ENCODE measurements at places on chromosomes 6 and 20.
A peak's percentile ranks its signal among the peaks of the same experiment; 100 is the strongest.

DNA sequence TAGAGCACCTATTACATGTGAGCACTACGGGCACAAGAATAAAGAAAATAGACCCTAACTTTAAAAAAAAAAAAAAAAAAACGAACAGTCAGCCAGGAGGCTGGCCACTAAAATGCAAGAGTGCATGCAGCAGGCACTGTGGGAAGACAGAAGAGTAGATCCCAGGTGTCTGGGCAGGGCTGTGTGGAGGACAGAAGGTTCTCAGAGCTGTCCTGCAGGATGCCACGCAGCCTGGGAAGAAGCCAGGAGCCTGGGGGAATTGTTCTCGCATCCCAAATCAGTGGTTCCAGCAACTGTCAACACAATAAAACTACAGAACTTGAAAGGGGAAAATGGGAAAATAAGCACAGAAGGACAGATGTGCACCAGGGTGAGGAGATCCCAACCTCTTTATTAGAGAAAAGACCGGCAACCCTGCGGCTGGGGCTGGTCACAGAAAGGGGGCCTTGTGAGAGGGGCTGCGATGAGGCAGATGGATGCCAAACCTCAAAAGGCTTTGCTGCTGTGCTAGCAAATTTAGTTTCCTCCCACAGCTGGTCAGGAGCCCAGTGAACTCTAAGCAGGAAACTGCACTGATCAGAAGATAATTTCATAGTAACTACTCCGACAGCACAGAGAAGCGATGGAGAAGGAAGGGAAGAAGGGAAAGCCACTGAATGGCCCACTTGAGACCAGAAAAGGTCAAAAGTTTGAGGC is 30.9 kb downstream of the MAP3K5 start:
- DNase-seq: no peak

- no peak for DNase-seq
These were observed 75.0 kb downstream of the BCKDHB start for GRCh38 chr6:80181352-80182081.

GRCh38 chr6:69796073-69796641 is 653 bp downstream of the LMBRD1 start:
- peak; percentile 86 for DNase-seq

DNA sequence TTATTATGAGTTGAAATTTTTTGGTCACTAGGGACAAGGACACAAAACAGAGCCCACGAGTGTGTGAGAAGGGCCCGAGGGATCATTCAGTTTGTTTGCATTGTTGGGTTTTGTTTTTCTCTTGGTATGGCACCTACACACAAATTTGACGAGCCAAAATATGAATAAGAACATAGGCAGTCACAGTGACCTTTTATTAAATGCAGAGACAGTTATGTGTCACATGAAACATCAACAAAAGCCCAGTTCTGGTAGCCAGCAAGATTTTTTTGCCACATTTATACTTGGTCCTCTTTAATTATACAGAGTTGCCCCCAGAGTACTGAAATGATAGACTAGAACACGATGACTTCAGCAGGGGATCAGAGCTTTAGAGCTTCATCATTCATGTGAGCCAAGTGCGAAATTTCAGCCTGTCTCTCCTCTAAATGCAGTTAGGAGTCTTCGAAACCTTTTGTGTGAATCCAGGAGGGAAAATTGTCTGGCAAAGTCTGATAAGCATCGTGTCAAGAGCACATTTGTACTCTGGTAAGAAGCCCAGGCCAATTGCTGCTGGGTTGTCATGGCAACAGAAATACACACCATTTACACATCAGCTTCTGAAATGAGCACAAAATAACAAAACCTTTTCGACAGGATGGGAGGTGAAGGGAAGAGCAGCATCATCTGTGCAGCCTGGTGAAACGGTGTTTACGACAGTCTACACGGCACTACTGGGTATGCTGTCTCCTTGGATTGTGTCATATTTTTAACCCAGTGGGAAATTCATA is 79.2 kb upstream of the RIPOR2 start:
- peak; percentile 51 for DNase-seq

DNA sequence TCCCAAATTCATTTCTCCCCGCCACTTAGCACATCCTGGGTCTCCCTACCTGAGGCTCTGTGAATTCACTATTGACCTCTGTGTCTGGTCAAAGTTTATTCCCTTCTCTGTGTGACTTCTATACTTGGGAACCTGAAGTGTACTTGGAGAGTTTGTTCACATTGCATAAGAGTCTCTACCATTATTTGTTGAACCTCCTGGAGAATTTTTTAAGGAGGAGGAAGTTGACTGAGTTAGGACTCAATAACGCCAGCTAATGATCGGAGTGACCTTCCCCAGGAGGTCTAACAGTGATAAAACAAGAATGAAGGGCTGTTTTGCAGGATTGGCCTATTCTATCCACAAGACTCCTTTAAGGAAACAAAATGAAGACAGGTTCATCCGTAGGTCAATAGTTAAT is 23.6 kb downstream of the STMND1 start:
- no peak for DNase-seq

GRCh38 chr6:125533710-125534397 is 215.6 kb upstream of the HEY2 start:
- DNase-seq: no peak

GRCh38 chr6:130434174-130434873 is 68.5 kb downstream of the TMEM200A start:
- peak; percentile 52 for DNase-seq

DNA sequence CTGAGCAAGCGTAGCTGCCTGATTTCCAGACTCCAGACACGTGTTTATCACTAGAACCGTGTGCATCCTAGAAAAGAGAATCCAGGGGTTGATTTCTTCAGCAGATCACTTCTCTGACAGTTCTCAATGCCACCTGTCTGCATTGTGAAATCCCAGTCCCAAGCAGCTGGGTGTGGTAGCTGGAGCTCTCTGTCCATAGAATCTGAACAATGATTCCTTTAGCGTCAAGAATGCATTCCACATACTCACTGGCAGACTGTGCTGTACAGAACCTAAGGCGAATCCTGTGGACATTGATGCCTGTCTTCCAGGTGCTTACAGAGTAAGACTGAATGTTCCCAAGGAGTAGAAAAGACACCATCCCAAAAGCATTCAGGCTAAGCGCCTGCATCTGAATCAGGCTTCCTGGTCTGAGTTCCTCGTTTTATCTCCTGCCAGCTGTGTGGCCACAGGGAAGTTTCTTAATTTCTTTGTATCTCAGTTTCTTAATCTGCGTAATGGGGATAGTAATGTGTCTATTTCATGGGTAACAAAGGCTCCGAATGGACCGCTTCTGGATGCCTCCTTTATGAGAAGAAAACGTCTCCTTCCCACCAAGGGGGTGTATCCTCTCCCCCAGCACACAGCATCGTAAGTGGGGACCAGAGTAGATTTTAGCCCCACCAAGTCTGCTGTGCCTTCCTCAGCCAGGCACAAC is 10.4 kb upstream of the TRAF3IP2 start:
- DNase-seq: peak; percentile 16

DNA sequence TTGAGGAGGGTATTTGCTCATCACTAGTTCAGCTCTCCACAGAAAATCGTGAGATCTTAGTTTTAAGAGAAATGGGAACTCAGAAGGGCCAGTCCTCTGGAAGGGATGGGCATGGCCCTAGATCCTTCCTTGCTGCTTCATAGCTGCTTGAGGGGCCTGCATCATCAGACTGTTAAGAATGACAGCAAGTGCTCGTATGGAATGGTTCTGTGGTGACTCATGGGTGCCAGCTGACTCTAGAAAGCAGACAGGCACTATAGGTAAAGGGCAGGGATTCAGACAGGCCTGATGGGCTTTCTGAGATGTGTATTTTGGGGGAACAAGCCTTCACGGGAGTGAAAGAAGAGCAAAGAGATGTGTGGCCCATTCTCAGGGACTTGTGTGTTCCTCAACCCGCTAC is 90.8 kb downstream of the MYLK4 start:
- peak; percentile 86 for DNase-seq

- DNase-seq: no peak
These were observed 855.5 kb upstream of the MAP3K7 start for GRCh38 chr6:91442342-91442741.

- no peak for DNase-seq
These were observed 23.4 kb upstream of the SCGN start for GRCh38 chr6:25628471-25629197.

- no peak for DNase-seq
These were observed 30.5 kb upstream of the DLGAP4 start for GRCh38 chr20:36275441-36276189.

- DNase-seq: peak; percentile 59
These were observed 60.9 kb downstream of the RPRD1B start for GRCh38 chr20:38094373-38094891.

- no peak for DNase-seq
These were observed 45.2 kb downstream of the DSTN start for GRCh38 chr20:17614812-17615644.

DNA sequence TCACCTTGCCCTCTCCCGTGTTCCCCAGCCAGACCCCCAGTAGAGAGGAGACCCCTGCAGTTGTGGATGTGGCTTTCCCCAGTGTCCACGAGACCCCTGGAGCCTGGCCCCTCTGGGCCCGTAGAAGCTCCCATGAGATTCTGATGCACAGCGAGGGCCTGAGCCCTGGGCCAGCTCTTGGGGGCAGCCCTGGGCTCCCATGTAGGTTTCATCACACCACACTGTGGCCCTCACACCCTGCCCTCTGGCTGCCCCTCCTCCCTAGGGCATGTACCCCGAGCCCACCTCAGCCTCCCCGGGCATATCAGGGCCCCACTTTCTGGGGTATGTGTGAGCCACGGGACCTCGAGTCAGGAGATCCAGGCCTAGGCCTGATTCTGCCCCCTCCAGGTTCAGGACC is 7.0 kb upstream of the CHRNA4 start:
- no peak for DNase-seq

GRCh38 chr6:8627085-8627861 is 191.9 kb upstream of the SLC35B3 start:
- peak; percentile 97 for DNase-seq

GRCh38 chr6:144119376-144119775 is 24.0 kb upstream of the SF3B5 start:
- DNase-seq: no peak

DNA sequence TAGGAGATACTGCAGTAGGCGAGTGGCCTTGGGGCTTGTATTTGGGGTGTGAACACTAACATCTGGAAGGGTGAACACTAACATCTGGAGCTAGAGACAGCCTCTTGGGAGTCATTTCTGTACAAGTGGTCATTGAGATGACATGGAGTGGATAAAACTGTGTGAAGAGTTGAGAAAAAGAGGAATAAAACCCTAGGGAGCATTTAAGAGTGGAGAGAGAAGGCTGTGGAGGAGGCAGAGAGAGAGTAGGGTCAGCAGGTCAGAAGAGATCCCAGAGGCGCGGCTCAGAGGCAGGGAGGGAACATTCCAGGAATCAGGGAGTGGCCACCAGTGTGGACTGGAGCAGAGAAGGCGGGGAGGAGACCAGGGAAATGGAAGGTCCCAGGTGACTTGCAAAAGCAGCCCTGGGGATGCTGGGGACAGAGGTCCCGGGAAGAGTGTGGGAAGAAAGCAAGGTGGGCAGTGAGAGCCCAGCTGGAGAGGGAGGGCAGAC is 202.0 kb upstream of the RNF24 start:
- DNase-seq: peak; percentile 31

DNA sequence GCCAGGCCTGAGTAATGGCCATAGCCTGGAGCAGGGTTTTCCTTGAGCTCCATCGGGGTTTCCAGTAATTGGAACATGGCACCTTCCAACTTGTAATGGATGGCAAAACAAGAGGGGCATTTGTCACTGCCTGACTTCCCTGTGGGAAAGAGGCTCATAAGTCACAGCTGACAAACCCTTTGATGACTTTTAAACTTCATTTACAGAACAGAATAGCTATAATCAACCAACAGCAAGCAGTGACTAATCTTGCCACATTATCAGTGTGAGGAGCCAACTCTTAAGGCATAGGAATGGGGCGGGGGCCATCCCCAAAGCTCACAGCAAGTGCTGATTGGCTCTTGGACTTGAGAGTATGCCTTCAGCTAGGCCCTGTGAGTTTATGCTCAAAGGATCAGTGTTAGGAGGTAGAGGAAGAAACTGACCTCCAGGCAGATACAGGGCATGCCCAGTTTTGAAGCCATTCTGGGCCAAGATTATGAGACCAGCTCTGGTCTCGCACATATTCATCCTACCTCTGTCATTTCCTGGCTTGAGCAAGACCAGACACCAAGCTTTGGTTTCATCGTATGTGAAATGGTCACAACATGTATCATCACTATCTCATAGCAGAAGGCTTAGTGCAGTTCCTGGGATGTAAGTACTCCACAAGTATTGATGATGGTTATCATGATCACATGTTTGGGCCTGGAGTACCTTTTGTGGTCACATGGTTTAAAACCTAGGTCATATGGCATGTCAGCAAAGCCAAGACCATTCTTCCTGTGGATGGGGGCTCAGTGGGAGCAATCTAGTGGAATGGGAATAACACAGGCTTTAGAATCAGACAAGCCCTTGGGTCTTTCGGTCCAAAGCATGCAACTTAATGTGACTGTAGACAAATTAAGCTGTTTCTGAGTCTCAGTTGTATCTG is 49.2 kb downstream of the EIF2S2 start:
- DNase-seq: peak; percentile 87

- DNase-seq: no peak
These were observed 48.6 kb downstream of the TSPYL4 start for GRCh38 chr6:116205281-116205680.

DNA sequence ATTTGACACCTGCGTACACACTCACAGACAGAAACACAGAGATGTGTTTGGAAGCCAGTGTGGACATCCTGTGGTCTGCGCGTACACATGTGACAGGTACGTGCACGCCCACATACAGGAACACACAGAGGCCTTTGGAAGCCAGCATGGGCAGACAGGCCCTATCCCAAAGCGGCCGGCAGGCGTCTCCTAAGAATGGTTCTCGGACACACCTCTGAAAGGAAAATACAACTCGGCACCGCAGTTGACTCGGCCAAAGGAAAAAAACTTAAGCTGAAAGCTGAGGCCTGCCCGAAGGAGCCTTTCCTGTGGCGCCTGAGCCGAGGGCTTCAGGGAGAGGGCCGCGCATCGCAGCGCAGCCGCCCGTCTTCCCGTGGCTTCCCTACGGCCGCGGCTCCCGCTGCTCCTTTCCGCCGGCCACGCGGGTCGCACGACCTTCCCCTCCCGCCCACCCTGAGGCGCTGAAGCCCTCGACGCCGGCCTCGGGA is 1.4 kb upstream of the CEP43 start:
- DNase-seq: peak; percentile 86

DNA sequence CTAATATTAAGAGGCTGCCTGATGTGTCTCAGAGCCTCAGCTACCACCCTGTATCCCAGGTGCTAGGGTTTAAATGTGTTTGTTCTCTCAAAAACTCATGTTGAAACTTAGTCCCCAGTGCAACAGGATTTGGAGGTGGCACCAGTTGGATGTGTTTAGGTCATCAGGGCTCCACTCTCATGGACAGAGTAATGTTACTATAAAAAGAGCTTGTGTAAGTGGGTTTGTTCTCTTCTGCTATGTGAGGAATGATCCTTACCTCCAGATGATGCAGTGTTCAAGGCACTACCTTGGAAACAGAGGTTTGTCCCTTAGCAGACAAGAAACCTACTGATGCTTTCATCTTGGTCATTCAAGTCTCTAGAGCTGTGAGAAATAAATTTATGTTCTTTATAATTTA is 164.9 kb upstream of the EPHA7 start:
- DNase-seq: no peak

DNA sequence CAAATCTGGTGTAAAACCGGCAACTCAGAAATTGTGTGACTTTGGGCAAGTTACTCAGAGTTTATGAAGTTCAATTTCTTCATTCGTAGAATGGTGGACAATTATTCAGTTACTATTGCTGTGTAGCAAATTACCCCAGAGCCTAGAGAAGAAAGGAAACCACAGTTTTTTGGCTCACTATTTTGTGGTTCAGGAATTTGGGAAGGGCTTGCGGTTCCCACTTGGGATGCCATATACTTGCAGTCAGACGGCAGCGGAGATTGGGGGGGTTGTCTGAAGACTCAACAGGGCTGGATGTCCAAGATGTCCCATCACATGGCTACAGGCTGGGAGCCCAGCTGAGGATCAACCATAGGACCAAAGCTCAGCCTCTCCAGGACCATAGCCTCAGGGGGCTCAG is 108.1 kb downstream of the PCSK2 start:
- no peak for DNase-seq
